ENCODE measurements at places on chromosomes 5 and 9. TPM values are rescaled to one million over a fixed set of nuclear protein-coding genes. Genes with fewer than 3 reads are reported as not detected.

The ZNF346 gene
- 19.5 TPM for total RNA-seq

- H3K36me3 ChIP-seq: no peaks in the 10 kb centered on the region
- no peaks in the 10 kb centered on the region for H3K27me3 ChIP-seq
- no peak overlapping the region for H3K27ac ChIP-seq
- no peak overlapping the region for H3K4me3 ChIP-seq
Measured at GRCh38 chr5:102921341-102922044, 166.4 kb downstream of the PAM start.

- no peaks in the 10 kb centered on the region for H3K27me3 ChIP-seq
- H3K4me1 ChIP-seq: no peaks in the 10 kb centered on the region
- H3K36me3 ChIP-seq: no peaks in the 10 kb centered on the region
- H3K27ac ChIP-seq: no peak overlapping the region
Measured at GRCh38 chr5:98796197-98796972, 22.9 kb downstream of the RGMB start.

The CNTNAP3 gene
- not detected for total RNA-seq

DNA sequence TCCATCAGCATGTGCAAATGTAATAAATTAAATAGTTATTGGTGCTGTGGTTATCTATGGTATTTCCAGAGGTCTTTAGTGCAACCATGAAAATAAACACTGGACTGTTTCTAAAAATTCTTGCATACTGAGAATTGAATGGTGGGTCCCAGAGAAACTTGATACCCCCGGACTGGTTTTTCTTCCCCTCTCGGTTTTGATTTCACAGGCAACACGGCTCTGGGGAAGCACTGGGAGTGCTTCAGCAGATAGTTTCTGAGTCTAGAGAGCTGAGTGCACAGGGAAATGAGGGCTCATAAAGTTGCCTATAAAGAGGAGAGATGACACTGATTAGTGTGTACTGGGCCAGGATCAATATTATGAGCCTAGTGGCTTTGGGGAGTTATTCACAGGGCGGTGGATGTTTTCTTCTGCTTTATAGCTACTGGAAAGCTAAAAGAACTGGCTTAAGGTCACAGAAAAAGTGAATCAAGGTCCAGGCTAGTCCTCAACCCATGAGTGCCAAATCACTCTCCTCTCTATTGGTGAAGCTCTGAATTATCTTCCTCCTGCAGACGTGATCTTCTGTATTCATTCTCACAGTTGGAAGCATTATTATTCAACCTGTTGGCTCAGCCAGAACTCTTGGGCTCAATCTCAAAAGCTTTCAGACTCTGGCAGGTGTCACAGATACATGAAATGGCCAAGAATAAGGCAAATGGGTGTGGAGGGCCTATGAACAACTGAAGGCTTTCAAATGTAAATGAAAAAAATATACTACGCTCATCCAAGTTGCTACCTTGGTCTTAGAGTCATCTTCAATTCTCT lies 170.2 kb upstream of the HMHB1 start:
- H3K27me3 ChIP-seq: no peaks in the 10 kb centered on the region
- no peak overlapping the region for H3K27ac ChIP-seq
- no peak for DNase-seq
- H3K4me1 ChIP-seq: no peaks in the 10 kb centered on the region
- no peak overlapping the region for H3K4me3 ChIP-seq

The BAAT gene
- total RNA-seq: not detected

DNA sequence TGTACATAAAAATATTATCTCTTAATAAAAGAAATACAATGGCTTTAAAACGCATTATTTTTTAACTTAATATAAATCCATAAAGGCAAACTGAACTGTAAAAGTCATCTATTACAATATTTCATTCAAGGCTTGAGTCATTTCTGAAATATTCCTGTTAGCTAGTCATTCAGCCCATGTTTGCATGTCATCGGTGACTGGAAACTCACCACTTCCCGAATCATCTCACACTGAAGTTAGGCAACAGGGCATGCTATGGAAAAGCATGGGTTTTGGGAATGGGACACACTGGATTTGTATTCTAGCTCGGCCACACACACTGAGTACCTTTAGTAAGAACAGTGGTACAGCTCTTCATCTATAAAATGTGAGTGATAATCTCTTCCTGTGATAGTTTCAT lies 691.1 kb upstream of the C9orf72 start:
- no peaks in the 10 kb centered on the region for H3K36me3 ChIP-seq
- no peak overlapping the region for H3K27ac ChIP-seq
- H3K4me3 ChIP-seq: no peak overlapping the region
- no peaks in the 10 kb centered on the region for H3K4me1 ChIP-seq

- no peak overlapping the region for H3K27ac ChIP-seq
- H3K27me3 ChIP-seq: no peaks in the 10 kb centered on the region
- no peak for DNase-seq
- no peak overlapping the region for H3K4me3 ChIP-seq
- H3K36me3 ChIP-seq: no peaks in the 10 kb centered on the region
- no peaks in the 10 kb centered on the region for H3K4me1 ChIP-seq
Measured at GRCh38 chr5:82338771-82339373, 60.7 kb upstream of the RPS23 start.

DNA sequence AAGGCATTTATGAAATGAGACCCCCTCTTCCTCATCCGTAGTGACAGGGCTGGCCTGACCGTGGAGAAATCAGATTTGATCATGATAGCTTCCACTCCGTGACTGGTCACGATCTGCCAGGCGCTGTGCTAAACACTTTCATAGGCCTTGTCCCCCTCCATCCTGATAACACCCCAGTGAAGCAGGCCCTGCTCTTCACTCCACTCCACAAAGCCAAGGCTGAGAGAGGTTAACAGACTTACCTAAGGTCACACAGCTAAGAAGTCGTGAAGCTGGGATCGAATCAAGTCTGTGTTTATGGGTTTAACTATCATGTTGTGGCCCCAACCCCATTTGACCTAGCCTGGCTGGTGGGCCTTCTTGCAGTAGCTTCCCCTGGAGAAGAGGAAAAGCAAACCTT lies 53.3 kb upstream of the IL17B start:
- DNase-seq: no peak
- no peaks in the 10 kb centered on the region for H3K36me3 ChIP-seq
- H3K4me1 ChIP-seq: no peaks in the 10 kb centered on the region
- no peak overlapping the region for H3K27ac ChIP-seq
- H3K4me3 ChIP-seq: no peak overlapping the region
- H3K27me3 ChIP-seq: no peaks in the 10 kb centered on the region

GRCh38 chr5:84231433-84231832 lies 153.2 kb downstream of the EDIL3 start:
- no peaks in the 10 kb centered on the region for H3K27me3 ChIP-seq
- H3K36me3 ChIP-seq: no peaks in the 10 kb centered on the region
- DNase-seq: no peak
- no peaks in the 10 kb centered on the region for H3K4me1 ChIP-seq

DNA sequence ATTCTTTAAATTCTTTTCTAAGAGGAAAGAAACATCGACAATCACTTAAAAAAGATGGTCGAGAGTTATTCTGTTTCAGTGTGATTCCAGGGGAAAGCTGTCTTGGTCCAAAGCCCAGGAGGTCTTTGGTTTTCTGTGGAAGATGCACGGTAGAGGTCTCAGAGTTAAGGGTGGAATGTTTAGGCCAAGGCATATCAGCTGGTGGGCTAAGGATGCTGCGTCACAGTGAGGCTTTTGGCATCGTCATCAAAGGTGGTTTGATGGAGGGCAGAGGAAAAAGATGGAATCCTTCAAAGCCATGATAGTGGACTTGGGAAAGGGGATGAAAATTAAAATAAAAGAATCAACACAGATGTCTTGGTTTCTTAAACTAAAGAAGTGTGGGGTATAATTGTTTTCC lies 137.3 kb upstream of the ANKH start:
- no peak overlapping the region for H3K4me3 ChIP-seq
- no peak overlapping the region for H3K27ac ChIP-seq
- no peaks in the 10 kb centered on the region for H3K27me3 ChIP-seq
- DNase-seq: no peak
- no peaks in the 10 kb centered on the region for H3K36me3 ChIP-seq

The MEIKIN gene
- total RNA-seq: 0.53 TPM

The LCN1 gene
- total RNA-seq: not detected

- no peaks in the 10 kb centered on the region for H3K36me3 ChIP-seq
- no peak for DNase-seq
- no peaks in the 10 kb centered on the region for H3K27me3 ChIP-seq
- H3K4me1 ChIP-seq: no peaks in the 10 kb centered on the region
Measured at GRCh38 chr5:147400126-147400809, 109.6 kb downstream of the DPYSL3 start.

DNA sequence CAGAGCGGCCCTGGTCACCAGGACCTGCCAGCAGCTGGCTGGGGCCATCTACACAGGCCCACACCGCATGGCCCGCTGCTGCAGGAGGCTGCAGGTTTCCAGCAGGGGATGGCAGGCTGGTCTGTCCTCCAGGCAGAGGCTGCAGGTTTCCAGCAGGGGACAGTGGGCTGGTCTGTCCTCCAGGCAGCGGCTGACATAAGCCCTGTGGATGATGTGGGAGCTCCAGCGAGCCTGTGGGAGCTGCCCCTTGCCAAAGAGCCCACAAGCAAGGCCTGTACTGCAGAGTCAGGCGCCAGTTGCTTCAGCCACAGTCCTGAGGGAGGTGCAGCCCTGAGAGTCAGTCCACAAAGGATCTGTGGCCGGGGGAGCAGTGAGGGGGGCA lies 18.5 kb downstream of the TPPP start:
- no peaks in the 10 kb centered on the region for H3K27me3 ChIP-seq
- DNase-seq: no peak
- peaks cover 23% of the 10 kb centered on the region for H3K4me1 ChIP-seq
- H3K27ac ChIP-seq: no peak overlapping the region
- no peaks in the 10 kb centered on the region for H3K36me3 ChIP-seq

The TAF11L5 gene
- total RNA-seq: not detected

The SMIM33 gene
- total RNA-seq: 0.11 TPM

- H3K27me3 ChIP-seq: no peaks in the 10 kb centered on the region
- DNase-seq: no peak
- H3K4me1 ChIP-seq: no peaks in the 10 kb centered on the region
Measured at GRCh38 chr9:84823421-84824271, 154.1 kb downstream of the NTRK2 start.

DNA sequence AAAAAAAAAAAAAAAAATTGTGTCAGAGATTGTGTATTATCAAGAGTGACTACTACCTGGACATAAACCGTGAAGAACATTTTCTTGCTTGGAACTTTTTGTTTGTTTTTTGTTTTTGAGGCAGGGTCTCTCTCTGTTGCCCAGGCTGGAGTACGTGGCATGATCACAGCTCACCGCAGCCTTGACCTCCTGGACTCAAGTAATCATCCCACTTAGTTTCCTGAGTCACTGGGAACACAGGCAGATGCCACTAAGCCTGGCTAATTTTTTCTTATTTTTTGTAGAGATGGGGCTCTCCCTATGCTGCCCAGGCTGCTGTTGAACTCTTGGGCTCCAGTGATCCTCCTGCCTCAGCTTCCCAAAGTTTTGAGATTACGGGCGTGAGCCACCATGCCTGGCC lies 25.8 kb downstream of the DCP2 start:
- no peak overlapping the region for H3K4me3 ChIP-seq
- peaks cover 28% of the 10 kb centered on the region for H3K36me3 ChIP-seq
- DNase-seq: no peak
- no peaks in the 10 kb centered on the region for H3K27me3 ChIP-seq
- H3K27ac ChIP-seq: no peak overlapping the region
- H3K4me1 ChIP-seq: no peaks in the 10 kb centered on the region

The RNF183 gene
- total RNA-seq: not detected

GRCh38 chr5:15601274-15601673 lies 101.3 kb downstream of the FBXL7 start:
- H3K4me3 ChIP-seq: no peak overlapping the region
- no peaks in the 10 kb centered on the region for H3K4me1 ChIP-seq
- H3K27me3 ChIP-seq: no peaks in the 10 kb centered on the region
- H3K27ac ChIP-seq: no peak overlapping the region
- DNase-seq: no peak

The MTAP gene
- total RNA-seq: 77.4 TPM

The APBA1 gene
- 0.09 TPM for total RNA-seq

- H3K27me3 ChIP-seq: no peaks in the 10 kb centered on the region
- no peaks in the 10 kb centered on the region for H3K36me3 ChIP-seq
- H3K27ac ChIP-seq: no peak overlapping the region
- DNase-seq: no peak
Measured at GRCh38 chr5:155974369-155974768, 352.6 kb upstream of the SGCD start.

GRCh38 chr5:38780945-38781344 lies 64.9 kb upstream of the OSMR start:
- no peaks in the 10 kb centered on the region for H3K4me1 ChIP-seq
- no peaks in the 10 kb centered on the region for H3K27me3 ChIP-seq
- H3K27ac ChIP-seq: no peak overlapping the region
- DNase-seq: no peak
- no peak overlapping the region for H3K4me3 ChIP-seq

The SLC6A3 gene
- total RNA-seq: not detected

The CLIC3 gene
- 4.1 TPM for total RNA-seq

- H3K27ac ChIP-seq: no peak overlapping the region
- H3K4me1 ChIP-seq: no peaks in the 10 kb centered on the region
- no peaks in the 10 kb centered on the region for H3K36me3 ChIP-seq
- no peaks in the 10 kb centered on the region for H3K27me3 ChIP-seq
- no peak overlapping the region for H3K4me3 ChIP-seq
Measured at GRCh38 chr5:9453480-9454011, 92.3 kb downstream of the SEMA5A start.

DNA sequence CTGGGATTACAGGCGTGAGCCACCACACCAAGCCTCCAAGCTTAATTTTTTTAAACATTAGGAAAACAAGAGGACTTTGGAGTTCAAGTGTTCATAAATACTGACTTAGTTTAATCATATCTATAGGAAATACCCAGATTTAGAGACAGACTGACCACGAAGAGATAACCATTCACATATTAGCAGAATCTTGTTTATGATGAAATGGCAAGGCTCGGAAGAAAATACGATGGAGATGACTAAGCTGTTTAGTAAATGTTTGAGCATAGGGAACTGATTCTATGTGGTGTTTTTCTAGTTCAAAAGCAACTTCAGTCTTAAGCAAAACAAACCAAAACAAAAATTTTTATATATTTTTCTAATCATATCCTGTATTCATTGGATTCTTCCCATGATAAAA lies 13.5 kb upstream of the TUSC1 start:
- no peak for DNase-seq
- no peaks in the 10 kb centered on the region for H3K4me1 ChIP-seq
- H3K27me3 ChIP-seq: no peaks in the 10 kb centered on the region
- H3K27ac ChIP-seq: no peak overlapping the region

DNA sequence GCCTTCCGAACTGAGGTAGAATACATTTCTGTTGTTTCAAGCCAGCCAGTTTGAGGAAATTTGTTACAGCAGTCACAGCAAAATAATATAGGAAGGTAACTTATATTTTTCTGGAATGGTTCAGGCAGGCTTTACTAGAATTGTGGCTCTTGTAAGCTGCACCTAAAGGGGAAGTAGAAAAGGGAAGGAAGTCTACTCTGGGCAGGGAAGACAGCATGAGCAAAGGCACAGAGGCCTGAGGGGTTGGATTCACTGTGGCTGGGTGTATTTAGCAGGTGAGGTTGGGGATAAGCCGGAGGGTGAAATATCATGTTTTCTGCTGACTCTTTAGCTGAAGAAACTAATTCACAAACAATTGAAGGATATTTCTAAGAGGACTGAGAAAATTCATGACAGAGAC lies 183.5 kb downstream of the GAS1 start:
- H3K4me1 ChIP-seq: no peaks in the 10 kb centered on the region
- H3K4me3 ChIP-seq: no peak overlapping the region
- H3K36me3 ChIP-seq: no peaks in the 10 kb centered on the region
- no peak for DNase-seq
